Activated T-helper 1 cell treated with Interleukin-2 at 50 U/mL for 16 hours (primary cell): ENCODE measurements at places on chromosomes 12 and 14.

GRCh38 chr12:123133701-123134100, 17.2 kb downstream of the PITPNM2 start:
- no peak for DNase-seq

DNA sequence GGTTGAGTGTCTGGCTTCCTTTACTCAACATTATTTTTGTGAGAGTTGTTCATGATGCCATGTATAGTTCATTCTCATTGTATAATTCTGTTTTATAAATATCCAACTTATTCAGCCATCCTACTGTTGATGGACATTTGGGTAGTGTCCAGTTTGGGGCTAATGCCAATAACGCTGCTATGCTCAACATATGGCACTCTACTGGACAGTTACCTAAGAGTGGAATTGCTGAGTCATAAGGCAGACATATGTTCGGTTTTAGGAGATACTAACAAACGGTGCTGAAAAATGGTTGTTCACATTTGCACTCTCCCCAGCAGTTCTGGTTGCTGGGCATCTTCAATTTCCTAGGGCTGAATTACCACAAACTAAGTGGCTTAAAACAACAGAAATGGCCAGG, 28.7 kb upstream of the P2RX4 start:
- no peak for DNase-seq

GRCh38 chr12:2752676-2753371, 41.9 kb upstream of the FKBP4 start:
- DNase-seq, result peak; percentile 60

DNA sequence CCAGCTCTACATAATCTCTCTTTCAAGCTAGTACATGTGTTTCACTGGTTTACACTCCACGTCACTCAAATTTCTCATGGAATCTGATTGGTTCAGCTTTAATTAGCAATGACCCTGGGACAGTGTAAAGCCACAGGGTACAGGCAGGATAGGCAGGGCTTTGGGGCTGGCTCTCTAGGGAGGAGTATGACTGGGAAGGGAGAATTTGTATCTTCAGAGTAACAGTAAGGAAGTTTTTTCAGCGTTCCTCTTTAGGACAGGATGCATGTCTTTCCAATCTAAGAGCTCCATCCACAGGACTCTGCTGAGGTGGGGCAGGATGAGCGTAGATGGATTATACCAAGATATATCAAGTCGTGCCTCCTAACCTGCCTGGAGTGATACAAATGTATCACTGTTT, 112.0 kb upstream of the CLEC14A start:
- DNase-seq, result no peak

DNA sequence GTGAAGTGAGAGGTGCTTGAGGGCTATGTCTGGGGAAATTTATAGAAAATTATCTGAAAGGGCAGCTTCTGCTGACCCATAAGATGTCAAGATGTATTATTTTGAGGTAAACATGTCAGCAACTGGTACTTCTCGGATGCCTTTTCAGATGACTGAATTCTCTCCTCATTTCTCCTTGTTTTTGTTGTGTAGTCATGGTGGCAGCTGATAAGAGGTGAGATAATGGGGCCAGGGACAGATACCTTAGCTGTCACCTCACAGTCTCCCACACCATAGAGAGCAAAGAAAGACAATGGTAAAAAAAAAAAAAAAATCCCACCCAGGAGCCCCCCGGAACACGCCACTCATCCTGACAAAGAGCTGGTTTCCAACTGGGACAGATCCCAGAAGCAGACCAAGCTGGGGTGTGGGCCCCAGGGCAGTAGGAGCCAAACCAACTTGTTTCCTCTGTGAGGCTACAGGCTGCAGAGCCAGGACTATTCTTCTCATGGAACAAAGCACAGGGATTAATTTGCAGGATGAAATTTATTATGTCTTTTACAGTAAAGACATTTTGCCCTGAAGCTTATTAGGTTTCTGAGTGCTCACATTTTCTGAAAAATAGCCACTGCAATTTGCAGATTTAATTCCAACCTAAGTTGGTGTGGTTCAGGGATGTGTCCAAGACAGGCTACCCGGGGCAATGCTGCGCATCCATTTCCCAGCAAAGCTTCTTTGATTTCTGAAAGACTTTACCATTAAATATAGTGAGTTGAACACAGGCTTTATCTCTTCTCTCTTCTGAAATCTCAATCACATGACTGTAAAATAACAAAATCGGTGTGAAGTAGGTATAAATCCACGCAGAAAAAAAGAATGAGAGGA, 52.2 kb downstream of the NDUFA12 start:
- DNase-seq, result no peak

- no peak for DNase-seq
Observed at GRCh38 chr14:22565391-22565945, 23.6 kb downstream of the DAD1 start.

DNA sequence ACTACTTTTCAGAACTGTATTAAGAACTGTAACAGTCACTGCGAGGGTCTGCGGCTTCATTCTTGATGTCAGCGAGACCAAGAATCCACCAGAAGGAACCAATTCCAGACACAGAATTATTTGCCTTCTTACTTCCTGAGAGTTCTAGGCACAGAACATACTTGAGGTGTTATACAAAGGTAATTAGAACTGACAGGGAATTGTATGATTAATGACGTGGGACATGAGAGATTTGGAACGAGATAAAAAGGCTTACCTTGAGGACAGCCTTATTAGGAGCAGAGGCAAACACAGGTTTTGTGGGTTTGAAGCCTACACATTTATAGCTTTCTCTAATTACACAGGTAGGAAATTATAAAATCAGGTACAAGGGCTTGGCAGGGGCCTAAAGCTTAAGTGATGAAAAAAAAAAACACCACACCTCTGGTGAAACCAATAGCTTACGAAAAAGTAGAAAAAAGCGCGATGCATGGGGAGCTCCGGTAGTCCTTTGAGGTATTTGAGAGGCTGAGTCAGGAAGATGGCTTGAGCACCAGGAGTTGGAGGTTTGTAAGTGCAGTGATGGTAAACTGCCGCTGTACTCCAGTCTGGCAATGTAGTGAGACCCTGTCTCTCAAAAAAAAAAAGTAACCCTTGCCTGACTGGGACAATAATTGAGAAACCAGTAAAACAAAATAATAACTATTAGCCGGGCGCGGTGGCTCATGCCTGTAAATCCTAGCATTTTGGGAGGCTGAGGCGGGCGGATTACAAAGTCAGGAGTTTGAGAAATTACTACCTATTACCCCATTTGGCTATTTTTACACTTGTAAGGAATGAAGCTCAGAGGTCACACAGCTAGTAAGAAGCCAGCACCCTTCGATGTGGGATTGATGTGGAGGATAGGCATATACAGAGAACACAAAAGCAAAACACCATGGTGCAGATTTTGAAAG, 795 bp upstream of the ACOT2 start:
- DNase-seq, result no peak

DNA sequence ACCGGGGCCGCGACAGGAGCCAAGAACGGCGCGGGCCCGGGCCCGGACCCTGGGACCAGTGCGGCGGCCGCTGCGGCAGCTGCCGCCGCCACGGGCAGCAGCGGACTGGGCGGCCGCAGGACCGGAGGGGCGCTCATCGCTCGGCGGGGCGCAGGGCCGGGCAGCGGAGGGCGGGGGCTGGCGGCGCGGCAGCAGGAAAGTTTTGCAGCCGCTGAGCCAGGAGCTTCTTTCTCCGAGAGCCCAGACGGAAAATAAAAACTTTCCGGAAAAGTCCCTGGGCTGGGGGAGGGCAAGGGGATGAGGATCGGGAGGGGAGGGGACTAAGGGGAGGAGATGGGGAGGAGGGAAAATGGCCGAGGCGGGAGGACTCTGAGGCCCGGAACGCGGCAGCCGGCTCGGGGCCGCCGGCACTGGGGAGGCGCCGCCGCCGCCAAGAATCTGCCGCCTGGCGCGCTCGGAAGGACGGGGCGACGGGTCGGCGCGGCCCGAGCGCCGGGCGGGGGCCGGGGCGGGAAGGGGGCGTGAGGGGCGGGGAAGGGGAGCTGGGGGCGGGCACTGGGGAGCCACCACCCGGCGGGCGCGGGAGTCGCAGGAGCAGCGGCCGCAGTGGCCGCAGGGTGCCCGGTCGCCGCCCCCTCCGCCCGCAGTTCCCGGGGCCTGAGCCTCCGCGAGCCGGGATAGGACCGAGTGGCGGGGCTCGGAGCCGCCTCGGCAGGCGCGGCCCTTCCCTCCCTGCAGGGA, at the start of gene PRKD1:
Gene PRKD1 (minus strand): TSS at position 472 of the 741 bp plus-strand sequence.
- DNase-seq, result no peak

DNA sequence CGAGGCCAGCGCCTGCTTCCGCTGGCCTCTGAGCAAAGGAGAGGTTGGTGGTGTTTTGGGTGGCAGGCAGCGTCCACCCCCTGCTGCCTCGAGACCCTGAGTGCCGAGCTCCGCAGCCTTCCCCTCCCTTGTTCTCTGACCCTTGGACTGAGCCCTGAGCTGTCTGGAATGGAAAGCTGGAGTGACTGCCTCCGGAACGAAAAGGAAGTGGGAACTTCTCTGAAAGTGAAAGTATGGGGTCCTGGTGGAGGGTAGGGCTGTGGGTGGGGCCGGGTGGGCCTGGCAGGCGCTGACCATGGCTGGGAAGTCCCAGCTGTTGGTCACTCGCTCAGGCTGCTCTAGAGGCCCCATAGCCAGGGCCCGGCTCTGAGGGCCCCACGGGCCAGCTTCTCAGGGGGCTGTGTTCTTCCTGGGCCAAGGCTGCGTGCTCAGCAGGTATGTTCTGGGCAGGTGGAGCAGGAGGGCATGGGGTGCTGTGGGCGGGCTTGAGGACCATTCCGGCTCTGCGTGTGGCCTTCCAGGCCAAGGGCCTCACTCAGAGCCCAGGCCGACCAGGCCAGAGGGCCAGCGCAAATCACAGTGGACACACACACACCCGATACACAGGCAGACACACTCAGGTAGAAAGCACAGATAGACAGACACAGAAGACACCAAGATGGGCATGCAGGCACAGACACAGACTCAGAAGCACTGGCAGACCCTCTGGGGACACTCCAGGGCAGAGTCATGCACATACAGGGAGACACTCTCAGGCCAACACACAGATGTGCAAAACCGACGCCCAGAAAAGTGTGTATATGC, at the start of gene EXOC3L4:
Gene EXOC3L4 (plus strand): TSS at position 320 of the 804 bp plus-strand sequence. CDS start 5,495 bp downstream, outside the sequence.
- DNase-seq, result no peak

GRCh38 chr12:131800594-131801135, 27.5 kb upstream of the MMP17 start:
- DNase-seq, result no peak

GRCh38 chr12:31589904-31590641, 863 bp downstream of the DENND5B start:
- DNase-seq, result no peak

DNA sequence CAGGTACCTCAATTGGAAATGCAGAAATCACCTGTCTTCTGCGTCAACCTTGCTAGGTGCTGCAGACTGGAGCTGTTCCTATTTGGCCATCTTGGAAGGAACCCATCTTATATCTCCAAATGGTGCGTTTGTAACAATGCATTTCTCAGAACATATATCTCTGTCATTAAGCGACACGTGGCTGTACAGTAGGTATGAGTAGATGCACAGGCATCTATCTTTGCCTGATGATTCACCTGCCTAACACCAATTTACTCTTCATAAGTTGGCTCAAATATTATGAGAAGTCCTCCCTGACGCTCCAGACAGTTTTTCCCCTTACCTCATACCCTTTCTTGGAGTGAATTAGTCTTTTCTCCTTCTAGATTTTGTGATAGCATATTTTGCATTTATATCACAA, 44.2 kb downstream of the GPR137C start:
- no peak for DNase-seq

DNA sequence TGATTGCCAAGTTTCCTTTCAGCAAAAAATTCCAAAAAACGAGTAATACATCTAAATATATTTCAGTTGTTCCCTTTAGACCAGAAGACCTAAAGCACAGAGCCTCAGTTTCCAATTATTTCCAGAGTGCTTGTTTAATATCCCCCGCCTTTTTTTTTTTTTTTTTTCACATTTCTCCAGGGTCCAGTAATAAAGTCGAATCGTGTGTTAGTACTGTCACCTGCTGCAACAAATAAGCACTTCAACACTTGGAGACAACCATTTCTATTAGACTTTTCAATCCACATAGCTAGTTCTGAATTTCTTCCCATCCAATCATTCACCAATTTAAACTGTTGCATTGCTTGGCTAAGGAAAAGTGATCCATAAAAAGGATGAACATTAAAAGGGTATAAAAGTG, 13.6 kb downstream of the PDE6H start:
- DNase-seq, result no peak
